ENCODE measurements at places on chromosomes 2 and 18.

DNA sequence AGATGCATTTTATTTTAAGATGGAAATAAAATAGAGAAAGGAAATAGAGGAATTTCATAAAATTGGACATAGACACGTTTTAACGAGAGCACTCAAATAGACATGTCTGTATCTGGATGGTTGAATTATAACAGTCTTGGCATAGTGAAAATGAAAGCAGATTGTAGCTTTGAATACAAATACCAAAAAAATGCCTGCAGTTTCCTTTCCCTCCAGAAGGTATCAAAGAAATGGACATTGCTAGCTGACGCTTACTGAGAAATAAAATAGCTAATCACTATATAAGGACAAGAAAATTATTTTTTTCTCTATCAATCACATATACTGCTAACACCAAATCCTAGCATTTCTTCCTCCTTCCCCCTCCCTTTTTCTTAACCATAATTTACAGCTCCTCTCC, 11.4 kb upstream of the MAPRE2 start:
- no peak for DNase-seq

DNA sequence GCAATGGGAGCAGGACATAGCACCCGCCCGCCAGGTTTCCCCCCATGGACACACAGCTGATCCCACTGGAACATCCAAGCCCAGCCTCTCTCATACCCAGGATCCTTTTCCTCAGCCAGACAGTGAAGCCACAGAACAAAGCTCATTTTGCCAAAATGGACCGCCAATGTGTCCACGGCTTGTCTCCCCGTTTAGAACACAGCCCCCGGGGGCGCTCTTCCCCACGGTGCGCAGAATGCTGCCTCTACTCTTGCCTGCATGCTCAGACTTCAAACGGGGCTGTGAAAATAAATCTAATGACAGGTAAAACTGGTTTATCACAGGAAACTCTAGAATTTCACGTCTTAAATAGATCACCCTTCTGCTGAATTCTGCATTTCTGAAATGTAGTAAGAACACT, 548.5 kb upstream of the ID2 start:
- DNase-seq: no peak

DNA sequence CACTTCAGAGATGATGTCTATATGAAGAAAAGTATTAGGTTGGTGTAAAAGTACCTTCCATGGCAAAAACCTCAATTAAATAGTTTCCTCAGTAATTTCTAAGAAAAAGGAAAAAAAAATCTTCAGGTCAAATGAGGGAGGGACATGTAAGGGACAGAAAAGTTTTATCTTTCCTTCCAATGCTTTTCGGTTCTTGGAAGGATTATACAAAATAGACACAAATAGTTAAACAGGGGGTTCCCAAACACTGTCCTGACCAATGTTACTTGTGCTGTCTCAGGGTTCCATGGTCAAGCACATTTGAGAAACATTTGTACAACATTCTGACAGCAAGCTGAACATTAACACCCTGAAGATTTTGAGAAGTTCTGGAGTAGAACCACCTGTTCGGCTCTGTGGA, 22.0 kb downstream of the ERMN start:
- DNase-seq: no peak

- no peak for DNase-seq
These were observed 154.7 kb upstream of the TNP1 start for GRCh38 chr2:217014328-217015105.

DNA sequence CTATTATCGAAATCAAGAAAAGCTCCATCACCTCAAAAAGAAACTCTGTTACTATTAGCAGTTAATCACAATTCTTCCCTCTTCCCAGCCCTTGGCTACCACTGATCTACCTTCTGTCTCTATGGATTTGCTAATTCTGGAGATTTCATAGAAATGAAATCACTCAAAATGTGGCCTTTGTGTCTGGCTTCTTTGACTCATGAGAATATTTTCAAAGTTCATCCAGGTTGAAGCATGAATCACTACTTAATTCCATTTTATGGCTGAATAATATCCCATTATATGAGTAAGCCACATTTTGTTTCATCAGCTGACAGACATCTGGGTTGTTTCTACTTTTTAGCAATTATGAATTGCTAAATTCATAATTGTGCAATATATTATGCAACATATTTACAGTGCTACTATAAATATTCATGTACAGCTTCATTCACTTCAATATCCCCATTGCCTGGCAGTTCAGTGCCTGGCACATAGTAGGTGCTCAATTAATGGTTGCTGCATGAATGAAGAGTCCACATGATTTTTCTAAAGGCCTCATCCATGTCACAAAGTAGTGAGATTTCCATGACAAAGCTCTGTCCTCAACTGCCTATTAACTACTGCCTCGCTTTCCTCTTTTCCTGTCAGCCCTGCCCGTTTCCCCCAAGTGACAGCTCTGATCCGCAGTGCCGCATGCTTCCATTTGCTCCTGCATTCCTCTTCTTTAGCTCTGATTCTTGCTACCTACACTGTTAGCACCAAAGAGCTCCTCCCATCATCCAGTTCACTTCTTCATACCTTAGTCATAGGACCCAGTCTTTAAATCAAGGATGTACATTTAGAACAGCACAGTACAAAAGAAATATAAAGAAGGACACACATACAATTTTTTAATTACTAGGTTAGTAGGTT, 32.8 kb downstream of the CCDC93 start:
- no peak for DNase-seq

- DNase-seq: no peak
These were observed 102.8 kb upstream of the TTN start for GRCh38 chr2:178910005-178910404.

- no peak for DNase-seq
These were observed 20.4 kb upstream of the BCL2 start for GRCh38 chr18:63339920-63340484.

GRCh38 chr18:75360215-75360614, 67.3 kb downstream of the SMIM21 start:
- no peak for DNase-seq

DNA sequence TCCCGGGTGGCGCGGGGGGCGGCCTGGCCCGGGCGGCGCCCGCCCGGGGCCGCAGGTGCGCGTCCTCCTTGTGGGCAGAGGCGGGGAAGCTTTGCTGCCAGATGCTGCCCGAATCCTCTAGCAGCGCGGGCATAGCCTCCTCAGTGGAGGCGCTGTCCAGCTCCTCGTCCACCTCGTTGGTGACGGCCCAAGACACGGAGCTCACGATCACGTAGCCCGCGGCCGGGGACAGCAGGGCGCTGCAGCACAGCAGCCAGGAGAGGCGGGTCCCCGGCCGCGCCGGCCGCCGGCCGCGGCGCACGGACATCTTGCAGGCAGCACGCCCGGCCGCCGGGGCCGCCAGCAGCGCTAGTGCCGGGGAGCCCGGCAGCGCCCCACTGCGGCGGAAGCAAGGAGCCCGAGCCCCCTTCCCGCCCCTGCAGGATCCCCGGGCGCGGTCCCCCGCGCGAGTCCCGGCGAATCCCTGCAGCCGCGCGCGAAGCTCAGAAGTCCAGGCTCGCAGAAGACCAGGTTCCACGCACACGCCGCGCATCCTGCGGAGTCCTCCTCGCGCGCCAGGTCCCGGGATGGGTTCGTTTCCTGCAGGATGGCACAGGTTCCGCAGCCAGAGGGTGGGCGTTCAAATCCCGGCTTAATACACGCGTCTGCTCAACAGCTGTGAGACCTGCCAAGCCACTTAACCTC, at the start of gene CREG2:
CREG2 (minus strand) TSS at position 353 of the 684 bp plus-strand sequence; CDS start at position 307, 46 bp downstream.
- peak; percentile 75 for DNase-seq

DNA sequence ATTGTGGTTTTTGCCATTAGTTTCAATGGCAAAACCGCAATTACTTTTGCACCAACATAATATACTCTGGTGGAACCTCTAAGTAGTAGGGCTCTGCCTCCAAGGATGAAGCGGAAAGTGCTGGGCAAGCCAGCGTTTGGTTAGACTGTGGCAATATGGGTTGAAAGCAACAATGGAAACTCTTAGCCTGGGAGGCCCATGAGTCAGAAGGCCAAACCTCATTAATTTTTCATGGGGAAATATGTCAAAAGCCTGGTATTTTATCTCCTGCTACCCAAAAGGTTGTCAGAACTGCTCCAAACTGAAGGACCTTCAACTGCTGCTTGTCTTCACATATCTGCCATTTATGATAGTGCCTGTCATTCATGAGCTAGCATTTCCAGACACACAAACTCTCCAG, 179.1 kb upstream of the CYP26B1 start:
- DNase-seq: no peak

- no peak for DNase-seq
These were observed 14.3 kb downstream of the BCL11A start for GRCh38 chr2:60539140-60539539.

DNA sequence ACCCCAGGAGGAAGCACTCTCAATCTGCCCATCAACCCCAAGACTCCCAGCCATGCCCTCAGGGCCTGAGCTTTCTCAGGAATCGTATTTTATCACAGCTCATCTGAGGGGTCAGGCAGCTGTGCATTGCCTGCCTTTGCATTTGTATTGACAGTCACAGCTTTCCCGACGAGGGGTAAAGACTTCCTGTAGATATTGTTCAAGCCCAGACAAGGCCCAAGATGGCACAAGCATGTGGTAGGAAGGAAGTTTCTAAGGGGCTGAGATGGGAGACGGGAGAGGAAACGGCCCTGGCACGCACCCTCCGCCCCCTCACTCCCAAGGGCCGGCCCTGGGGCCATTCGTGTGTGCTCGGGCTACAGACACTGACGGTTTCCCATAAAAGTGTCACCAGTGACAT, 34.2 kb upstream of the PRLH start:
- no peak for DNase-seq

DNA sequence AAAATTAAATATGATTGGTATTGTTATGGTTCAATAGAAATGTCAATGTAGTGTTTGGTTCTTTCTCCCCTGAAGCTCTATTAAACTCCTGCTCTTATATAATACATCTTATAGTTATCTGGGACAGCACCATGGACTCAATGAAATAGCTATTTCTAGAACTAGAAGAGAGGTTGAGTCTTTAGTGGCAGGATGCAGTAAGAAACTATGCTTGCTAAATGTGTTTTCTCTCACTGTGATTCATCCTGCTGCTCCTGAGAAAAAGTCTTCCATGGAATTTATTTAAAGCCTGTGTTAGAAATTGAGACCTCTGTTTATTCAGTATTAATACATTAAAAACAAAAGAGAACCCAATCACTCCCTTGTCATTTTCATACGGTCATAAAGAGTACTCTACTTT, 61.5 kb downstream of the G6PC2 start:
- DNase-seq: no peak

DNA sequence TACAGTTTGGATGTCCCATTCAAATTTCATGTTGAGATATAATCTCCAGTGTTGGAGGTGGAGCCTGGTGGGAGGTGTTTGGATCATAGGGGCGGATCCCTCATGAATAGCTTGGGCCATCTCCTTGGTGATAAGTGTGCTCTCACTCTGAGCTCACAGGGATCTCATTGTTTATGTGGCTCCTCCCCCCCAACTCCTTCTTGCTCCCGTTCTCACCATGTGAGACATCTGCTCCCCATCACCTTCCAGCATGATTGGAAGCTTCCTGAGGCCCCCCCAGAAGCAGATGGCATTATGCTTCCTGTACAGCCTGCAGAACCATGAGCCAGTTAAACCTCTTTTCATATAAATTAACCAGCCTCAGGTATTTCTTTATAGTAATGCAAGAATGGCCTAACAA, 3.0 kb upstream of the INPP1 start:
- no peak for DNase-seq

GRCh38 chr18:60446821-60447220, 74.2 kb upstream of the MC4R start:
- DNase-seq: no peak

- DNase-seq: no peak
These were observed 188.7 kb upstream of the HNMT start for GRCh38 chr2:137775529-137775928.

DNA sequence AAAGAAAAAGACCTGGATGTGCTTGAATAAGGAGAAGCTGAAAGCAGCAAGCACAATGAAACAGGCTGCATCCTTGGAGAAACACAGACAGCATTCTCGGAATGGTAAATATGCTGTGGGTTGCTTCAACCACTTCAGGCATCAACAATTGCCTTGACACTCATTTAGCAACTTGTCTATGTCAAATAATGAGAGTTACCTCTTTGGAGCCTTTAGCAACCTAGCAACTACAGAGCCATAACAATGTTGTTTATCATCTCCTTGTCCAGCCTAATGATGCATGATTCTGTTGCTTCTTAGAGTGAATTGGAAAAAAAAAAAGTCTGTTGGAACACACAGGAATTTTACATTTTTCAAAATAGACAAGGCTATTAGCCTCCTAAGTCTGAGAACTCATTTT, 410.6 kb downstream of the PIK3C3 start:
- DNase-seq: no peak

GRCh38 chr2:106366204-106366885, 101.9 kb downstream of the RGPD3 start:
- DNase-seq: no peak

GRCh38 chr2:203453858-203454451, 81.1 kb downstream of the RAPH1 start:
- no peak for DNase-seq
